ENCODE measurements at places on chromosomes 6 and 20. TPM values are rescaled to one million over a fixed set of nuclear protein-coding genes. Genes with fewer than 3 reads are reported as not detected.

DNA sequence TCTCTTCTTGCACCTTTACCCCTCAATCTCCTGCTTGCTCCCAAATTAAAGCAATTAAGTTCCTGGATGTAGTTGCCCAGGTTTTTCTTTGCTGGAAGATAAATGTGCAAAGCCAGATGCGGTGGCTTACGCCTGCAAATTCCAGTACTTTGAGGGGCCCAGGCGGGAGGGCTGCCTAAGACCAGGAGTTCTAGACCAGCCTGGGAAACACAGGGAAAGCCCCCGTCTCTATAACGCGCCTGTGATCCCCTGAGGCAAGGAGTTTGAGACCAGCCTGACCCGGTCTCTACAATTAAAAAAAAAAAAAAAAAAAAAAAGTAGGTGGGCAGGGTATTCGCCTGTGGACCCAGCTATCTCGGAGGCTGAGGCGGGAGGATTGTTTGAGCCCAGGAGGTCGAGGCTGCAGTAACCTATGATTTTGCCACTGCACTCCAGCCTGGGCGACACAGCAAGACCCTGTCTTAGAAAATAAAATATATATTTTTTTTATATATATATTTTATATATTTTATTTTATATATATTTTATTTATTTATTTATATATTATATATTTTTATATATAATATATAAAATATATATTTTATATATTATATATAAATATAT, 461 bp upstream of the DCDC2 start:
- no peak for DNase-seq

DNA sequence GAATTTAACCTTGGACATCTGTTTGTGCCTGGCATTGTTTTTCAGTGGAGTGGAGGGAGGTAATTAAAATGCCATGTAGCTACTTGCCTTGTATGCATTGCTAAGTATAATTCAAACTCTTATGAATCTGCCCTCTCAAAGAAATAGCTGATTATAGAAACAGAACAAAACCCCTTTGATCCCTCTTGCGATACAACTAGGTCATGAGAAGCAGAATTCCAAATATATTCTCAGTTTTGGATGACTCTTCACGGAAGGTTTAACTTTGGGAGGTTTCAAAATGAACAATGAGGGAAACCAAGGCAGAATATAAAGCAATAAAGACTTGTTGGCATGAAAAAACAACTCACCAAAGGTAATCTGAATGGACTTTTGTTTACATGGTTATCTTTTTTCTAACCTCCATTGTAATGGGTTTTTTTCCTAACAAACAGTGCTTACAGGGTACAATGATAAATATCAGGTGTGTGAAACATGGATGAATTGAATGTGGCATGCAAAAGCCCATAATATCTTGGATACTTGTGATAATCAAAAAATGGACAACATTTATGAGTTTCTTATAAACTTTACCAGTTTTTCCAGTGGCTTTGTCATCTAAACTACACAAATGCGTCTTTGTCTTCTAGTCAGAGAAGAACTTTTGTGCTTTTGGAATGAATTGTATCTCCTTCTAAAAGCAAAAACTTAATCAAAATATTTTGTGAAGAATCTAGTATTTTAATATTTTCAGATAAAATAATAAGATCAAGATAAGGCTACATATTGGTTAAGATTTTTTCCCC, 15.7 kb upstream of the HEY2 start:
- DNase-seq = no peak

GRCh38 chr6:18368277-18369105, 18.7 kb upstream of the RNF144B start:
- DNase-seq = no peak

GRCh38 chr6:110858016-110858415, 16.6 kb upstream of the AMD1 start:
- no peak for DNase-seq

GRCh38 chr6:41502917-41503671, 43.1 kb upstream of the FOXP4 start:
- no peak for DNase-seq

DNA sequence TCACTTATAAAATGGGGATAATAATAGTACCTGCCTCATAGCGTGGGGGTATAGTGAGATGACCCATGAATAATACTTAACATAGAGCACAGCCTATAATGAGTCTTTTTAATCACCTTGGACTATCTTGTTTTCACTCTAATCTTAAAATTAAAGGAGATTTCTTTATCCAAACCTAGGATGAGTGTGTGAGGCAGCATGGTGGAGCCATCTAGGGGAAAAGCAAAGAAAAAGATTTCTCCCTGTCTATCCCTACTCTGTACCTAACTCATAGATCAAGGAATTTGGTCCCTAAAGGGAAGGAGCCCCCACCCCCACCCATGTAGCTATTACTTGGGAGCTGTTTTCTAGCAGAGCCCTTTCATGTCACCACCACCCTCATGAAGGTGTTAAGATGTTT, 45.2 kb upstream of the PAK5 start:
- no peak for DNase-seq

DNA sequence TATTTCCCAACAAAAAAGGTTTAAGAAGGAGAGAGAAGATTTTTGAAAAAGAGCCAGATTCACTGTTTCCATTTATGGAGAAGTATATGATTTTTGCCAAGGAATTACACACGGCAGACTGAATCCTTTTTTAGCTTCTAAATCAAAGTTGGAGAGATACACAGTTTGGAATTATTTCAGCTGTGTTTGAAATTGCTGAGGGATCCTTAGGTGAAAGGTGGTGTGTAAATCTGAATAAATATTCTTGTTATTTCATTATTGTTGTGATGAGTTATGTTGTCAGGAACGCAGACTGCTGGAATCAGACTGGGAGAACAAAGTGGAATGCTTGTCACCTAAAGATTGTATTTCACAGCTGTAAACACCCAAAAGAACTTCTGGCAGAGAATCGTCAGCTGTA, 168.5 kb upstream of the AKIRIN2 start:
- DNase-seq = no peak

DNA sequence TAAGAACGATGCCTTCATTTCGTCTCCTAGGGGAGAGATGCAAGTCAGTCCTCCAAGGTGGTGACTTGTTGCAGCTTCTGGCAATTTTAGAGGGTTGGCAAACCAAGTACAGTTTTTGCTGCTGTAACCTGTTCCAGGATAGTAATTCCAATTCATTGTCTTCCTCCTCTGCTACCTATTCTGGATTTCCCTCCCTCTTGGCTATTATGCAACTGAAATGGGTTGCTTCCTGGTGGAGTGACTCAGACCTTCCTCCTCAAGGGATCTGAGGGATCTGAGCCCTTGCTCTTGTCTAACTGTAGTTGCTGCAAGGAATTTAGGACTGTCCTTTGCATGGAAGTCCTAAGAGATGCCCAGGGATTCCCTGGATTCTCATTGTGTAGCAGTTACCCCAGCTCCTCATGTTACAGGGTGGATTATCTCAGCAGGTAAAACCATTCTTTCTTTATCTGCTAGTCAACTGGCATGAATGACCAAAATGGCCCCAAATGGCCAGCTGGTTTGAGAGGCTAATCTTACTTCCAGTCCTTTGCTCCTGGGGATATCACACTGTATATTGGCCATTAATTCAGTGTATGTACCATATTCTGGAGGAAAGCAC, 17.6 kb upstream of the ELMO2 start:
- DNase-seq = no peak

GRCh38 chr6:41900861-41901260, 5.7 kb upstream of the USP49 start:
- no peak for DNase-seq

GRCh38 chr6:63346217-63346835, 26.5 kb upstream of the LGSN start:
- no peak for DNase-seq

DNA sequence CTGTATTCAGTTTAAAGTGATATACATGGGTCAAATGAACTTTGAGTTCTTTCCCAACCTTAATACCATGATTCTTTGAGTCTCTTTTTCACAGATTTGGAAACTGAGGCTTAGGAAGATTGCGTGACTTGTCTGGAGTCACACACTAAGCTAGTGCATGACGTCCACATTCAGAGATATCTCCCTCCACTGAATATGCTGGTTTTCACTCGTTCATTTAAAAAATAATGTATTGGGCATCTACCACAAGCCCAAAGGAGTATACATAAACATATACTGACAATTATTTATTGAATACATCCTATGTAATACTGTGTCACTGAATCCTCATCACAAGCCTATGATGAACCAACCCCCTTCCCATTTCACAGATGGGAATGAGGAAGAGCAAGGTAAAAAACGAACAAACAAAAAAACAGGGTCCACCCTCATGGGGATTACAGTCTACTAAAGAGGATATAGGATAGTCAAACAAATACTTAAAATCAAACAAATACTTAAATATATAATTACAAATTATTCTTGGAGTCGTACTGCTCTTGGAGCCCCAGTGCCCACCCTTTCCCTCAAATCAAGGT, 611 bp upstream of the TM9SF4 start:
- no peak for DNase-seq

GRCh38 chr6:41646026-41646795, 7.9 kb downstream of the MDFI start:
- DNase-seq = no peak

GRCh38 chr6:32565511-32565910, 24.1 kb downstream of the HLA-DRB1 start:
- DNase-seq = no peak

- DNase-seq = no peak
These were observed 149.9 kb upstream of the KCNG1 start for GRCh38 chr20:51172558-51173428.

DNA sequence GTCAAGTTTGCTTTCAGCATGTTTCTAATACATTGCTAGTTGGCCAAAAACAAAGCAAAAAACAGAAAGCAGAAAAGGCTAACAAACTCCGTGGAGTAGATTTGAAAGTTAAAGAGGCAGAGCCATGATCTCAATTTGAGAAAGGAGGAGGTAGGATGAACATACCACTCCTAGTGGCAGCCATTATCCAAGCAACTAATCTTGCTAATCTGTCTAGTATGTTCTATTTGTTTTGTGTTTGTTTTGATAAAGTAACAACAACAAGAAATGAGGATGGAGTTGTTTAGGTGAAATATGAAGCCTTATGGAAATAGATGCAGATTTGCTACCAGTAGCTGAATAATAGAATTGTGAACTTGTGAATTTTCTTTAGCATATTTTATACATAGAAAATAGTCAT, 295.5 kb upstream of the PRDM1 start:
- no peak for DNase-seq

DNA sequence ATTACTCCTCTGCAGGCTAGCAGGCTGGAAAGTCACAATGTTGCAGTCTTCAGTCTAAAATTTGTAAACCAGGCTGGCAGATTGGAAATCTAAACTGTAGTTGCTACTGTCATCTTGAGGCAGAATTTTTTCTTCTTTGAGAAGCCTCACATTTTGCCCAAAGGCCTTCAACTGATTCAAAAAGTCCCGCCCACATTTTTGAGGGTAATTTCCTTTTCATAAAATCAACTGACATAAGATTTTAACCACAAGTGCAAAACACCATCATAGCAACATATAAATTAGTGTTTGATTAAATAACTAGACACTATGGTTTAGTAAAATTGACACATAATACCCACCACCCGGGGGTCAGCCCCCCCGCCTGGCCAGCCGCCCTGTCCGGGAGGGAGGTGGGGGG, 28.4 kb downstream of the HLA-C start:
- no peak for DNase-seq

DNA sequence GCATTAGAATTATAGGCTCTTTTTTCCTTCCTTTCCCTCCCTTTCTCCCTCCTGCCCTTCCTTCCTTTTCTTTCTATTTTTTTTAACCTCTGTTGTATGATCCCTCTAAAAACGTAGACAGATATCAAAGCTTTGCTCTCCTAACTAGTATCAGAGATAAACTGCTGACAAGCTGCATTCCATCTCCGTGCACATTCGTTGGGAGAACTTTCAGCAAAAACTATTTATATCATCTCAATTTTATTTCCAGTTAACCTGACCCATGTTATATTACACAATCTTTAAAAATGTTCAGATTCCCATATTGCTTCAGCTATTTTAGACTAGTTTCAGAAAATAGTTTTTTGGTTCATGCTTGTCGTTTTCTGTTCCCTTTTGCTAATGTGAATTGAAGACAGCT, 47.3 kb downstream of the RNF217 start:
- no peak for DNase-seq

GRCh38 chr6:108029226-108029921, 45.2 kb downstream of the OSTM1 start:
- no peak for DNase-seq

DNA sequence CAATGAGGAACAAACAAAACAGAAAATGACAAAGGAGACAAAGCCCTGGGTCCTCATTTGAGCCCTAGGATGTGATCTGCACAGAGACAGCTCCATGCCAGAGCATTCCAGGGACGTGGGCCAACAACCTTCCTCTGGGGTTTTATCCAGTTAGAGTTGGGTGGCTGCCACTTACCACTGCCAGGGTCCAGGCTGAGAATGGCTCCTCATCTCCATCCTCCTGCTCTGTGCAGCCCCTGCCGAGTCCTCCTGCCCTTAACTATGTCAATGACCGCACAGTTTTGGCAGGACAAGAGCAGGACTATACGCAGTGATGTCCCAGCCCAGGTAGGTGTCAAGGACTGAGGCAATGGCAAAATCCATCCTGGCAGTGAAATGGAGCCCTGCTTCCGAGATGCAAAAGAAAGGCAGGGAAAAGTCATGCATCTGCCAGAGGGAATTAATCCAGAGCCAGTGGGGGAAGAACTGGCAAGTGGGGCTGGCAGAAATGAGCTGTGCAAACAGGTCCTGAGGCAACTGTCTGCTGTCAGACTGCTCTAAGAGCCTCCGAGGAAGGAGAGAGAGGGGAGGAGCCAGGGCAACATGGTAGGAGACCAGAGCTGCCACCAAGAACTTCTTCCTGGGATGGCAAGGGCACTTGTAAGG, 449.4 kb downstream of the PTPRT start:
- no peak for DNase-seq

Gene GRIK2
- total RNA-seq = not detected

Gene TGM3
- total RNA-seq = not detected

Gene TREML1
- total RNA-seq = not detected

Gene SLC17A2
- not detected for total RNA-seq

Gene DEFB126
- total RNA-seq = not detected

Gene SLC17A4
- not detected for total RNA-seq

Gene KIF6
- not detected for total RNA-seq

Gene PLA2G7
- not detected for total RNA-seq

Gene RIMS1
- not detected for total RNA-seq

Gene ID4
- total RNA-seq = not detected

Gene SIM1
- total RNA-seq = not detected

Gene APCDD1L
- total RNA-seq = not detected

Gene NKX2-4
- not detected for total RNA-seq

Gene HRH3
- not detected for total RNA-seq

Gene RBBP8NL
- not detected for total RNA-seq

Gene LCA5
- not detected for total RNA-seq

Gene STMND1
- not detected for total RNA-seq

Data from activated CD8-positive, alpha-beta T cell treated with anti-CD3 and anti-CD28 coated beads, Interleukin-2, amount 10 ng/mL, durations not matched to agents 7 days and 5 days (primary cell).